ENCODE measurements at places on chromosomes 11 and 22.
A peak's percentile ranks its signal among the peaks of the same experiment; 100 is the strongest.

DNA sequence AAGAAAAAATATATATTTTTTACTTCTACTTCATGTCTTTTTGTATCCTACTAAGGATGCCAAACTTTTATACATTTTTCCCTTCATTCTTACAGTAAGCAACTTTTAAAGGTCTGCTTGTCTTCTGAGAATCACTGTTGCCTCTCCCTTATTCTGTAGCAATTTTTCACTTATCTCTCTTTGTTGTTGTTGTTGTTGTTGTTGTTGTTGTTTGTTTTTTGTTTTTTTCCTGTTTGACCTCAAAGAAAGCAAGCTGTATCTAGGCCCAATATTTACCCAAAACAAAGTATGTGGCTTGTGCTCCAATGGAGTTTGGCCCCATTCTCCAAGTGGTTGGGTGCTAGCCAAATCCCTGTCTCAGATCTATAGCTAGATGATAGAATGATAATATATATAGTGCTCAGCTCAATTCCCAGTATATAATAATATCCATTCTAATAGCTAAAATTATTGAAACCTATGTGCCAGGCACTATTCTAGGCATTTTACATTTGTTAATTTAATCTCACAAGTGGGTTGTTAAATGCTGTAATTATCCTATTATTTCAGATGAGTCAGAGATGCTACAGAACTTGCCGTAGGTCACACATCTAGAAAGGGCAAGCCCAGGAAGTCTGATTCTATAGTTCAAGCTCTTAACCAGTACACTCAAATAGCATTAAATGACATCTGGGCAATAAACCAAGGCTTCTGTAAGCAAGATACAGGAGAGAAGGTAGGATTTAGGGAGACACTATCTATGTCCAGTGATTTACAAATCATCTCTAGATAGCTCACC lies 205.1 kb upstream of the PITPNB start:
- no peak for DNase-seq

DNA sequence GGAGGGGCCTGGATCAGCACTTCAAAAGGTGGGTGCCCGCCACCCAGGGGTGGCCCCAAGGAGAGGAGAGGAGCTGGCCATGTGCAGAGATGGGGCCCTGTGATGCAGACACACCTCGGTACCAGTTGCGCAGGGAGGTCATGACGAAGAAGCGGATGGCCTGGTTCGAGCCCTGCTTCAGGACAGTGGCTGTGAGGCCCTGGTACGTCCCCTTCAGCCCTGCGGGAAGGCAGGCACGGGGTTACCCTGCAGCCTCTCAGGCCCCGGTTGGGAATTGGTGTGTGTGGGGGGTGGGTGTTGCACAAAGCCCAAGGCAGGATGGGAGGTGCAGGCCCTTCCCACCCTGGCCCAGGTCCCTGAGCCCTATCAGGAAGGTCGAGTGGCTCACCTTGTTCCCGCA lies 1.8 kb downstream of the SLC25A1 start:
- no peak for DNase-seq

DNA sequence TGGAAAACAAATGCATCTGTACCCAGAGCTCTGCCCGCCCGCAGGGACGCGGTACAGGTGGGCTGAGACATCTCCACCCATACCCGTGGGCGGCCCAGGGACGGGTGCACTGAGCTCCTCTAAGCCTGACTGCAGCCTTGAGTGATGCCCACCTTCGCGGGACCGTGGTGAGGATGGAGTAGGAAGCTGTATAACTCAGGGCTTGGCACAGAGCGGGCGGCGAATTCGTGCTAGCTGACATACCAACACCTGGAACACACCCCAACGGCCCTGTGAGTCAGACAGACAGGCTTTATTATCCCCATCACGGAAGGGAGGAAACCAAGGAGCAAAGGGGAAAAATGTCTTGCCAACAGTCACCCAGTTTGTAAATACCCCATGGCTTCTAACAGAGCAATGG lies 61.9 kb downstream of the SMCO4 start:
- no peak for DNase-seq

GRCh38 chr11:100677796-100678195 lies 9.3 kb upstream of the ARHGAP42 start:
- DNase-seq: no peak

DNA sequence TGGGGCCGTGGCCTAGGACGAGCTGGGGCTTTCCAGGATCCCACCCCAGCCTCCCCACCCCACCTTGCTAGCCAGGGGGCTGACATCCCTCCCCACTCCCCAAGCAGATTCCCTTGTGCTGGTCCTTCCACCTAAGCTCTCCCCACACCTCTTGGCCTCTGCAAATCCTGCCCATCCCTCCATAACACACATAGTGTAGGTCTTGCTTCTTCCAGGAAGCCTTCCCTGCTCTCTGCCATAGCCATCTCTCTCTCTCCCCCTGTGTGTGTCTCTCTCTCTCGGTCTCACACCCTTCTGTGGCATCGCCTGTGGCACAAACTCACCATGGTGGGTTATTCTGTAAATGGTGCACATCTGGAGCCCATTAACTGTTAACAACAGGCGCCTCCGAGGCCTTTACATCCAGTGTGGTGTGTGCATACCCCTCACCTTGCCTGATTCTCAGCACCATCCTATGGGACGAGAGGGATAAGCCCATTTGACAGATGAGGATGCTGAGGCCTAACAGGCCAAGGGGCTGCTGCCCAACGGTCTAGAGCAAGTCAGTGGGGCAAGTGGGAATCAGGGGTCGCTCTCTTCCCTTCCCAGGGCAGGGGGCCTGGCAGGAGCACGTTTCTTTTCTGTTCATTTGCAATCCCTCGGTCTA lies 22.2 kb upstream of the PICK1 start:
- DNase-seq: no peak

GRCh38 chr11:76424379-76424778 lies 20.4 kb upstream of the EMSY start:
- DNase-seq: no peak

DNA sequence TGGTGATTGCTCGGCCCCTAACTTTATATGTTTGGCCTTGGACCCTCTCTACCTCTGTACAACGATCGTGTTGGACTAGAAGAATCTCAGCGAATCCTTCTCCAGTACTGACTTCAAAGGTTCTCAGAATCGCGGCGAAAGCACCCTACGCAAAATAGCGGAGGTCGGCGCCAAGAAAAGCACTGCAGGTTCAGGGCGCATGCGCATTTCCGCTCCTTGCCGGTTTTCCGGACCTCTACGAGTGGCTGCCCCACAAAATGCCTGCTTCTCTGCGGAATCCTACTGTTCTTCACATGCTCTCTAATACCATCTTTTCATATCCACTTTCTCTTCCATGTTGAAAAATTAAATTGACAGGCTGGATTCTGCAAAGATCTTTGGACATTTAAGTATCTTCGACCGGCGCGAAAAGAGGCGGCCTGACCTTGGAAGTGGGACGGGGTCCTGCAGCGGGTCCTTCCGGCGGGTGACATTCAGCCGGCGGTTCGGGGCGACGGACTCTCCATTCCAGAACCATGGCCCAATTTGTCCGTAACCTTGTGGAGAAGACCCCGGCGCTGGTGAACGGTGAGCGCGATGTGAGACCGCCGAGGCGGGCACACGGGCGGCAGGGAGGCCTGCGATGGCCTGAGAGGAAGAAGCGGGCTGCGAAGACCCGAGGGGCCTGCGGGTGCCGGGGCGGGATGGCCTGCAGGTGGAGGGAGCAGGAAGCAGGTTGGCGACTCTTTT lies at the start of gene ATP5MG:
TSS of gene ATP5MG (plus strand) at position 456 of the 729 bp plus-strand sequence. CDS start at position 516, 60 bp downstream.
- DNase-seq: peak; percentile 93

GRCh38 chr11:47348859-47349258 lies 3.6 kb downstream of the MYBPC3 start:
- DNase-seq: no peak

DNA sequence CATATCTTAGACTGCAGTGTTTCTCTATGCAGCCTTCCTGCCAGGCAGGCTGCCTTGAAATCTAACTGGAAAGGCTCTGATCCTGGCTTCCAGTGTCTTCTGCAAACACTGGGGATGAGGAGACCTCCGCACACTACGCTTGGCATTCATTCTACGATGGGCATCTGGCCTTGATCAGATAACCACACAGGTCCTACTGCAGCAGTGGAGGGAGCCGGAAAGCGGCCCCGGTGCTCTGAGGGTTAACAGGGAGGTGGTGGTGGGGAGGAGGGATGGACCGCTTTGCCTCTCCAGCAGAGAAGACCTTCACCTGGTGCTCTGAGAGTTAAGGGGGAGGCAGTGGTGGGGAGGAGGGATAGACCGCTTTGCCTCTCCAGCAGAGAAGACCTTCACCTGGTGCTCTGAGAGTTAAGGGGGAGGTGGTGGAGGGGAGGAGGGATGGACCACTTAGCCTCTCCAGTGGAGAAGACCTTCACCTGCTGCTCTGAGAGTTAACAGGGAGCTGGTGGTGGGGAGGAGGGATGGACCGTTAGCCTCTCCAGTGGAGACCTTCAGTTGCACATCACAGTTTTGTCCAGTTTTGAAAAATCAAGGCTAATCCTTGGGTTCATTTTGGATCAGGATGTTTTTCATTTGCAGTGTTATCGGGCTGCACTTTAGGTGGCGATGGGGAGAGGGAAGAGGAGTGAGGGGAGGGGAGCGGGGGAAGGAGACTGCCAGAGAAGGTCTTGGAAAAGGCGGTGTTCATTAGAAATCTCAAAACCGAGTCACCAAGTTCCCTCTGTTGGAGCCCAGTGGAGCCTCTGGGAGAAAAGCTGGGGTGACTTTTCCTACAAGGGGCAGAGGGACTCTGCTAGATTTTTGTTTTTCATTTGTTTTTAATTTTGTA lies 5.6 kb downstream of the GAL start:
- DNase-seq: no peak

DNA sequence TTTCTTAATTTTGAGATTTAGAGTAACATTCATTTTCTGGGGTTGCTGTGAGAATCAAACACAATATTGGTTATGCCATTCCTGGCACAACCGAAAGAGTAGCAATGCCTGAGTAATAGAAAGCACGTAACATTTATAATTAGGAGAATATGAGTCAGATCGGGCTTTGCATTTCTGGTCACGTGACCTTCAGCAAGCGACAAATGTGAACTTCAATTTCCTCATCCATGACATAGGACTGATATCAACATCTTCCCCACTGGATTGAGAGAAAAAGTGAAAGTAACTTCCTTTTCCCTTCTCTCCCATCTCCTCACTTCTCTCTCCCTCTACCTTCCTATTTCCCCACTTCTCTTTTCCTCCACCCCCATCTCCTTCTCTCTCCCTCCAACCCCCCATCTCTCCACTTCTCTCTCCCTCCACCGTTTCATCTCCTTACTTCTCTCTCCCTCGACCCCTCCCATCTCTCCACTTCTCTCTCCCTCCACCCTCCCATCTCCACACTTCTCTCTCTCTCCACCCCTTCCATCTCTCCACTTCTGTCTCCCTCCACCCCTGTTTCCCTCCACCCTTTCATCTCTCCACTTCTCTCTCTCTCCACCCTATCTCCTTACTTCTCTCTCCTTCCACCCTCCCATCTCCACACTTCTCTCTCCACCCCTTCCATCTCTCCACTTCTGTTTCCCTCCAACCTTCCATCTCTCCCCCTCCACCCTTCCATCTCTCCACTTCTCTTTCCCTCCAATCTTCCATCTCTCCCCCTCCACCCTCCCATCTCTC lies 33.5 kb upstream of the CAT start:
- DNase-seq: no peak

DNA sequence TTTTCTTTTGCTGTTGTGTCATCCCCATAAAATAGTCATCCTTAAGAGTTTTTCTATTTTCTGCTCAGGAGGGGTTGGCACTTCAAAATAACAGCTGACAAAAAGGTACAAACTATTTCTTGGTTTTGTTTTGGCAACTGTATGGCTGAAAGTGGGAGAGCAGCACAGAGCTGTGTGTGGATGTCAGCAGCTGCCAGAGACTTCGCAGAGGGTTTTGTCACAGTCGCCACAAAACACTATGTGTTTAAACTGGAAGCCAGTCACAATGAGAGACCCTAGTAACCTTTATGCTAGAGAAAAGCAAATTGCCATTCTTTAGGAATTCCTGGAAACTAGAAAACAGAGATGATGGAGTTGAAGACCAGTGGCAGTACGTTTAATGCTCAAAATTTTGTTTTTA lies 189.6 kb upstream of the CCDC90B start:
- no peak for DNase-seq
